ENCODE measurements at places on chromosomes 5 and 9.
A peak's percentile ranks its signal among the peaks of the same experiment; 100 is the strongest.

DNA sequence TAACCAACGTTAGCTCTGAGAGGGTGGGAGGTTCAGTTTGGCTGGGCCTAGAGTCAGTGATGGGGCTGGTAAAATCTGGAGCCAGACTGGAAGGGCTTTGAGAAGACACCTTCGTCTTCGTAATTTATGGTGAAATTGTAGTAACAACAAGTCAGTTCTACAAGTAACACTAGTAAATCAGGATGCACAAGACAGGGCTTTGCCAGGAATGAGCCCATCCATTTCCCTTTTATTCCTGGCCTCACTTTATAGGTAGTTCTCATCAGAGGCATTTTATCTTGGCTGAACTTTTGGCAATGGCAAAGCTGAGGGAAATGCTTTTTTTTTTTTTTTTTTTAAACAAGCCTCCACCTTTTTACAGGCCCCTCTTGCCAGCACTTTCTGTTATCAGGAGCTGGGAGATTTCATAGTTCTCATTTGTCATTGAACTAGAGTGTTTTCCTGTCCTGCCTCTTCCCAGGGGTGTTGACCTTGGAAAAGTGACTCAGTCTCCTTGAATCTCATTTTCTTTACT, 110.5 kb upstream of the KLF4 start:
- ATAC-seq = no peak

DNA sequence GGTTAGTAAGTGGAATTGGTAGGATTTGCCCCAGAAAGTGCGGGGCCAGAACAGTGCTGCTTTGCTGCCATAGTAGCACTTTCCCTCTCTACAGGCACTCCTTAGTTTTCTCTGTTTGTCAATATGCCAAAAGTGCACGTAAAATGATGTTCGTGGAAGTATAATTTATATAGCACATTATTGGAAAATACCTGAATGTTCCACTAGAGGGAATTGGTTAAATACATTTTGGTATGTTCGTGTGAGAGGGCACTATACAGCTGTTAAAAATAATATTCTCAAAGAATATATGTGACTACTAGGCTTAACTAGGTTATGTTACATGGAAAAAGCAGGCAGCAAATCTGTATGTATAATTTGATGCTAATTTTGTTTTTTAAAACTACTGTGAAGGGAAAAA, 184.0 kb upstream of the GDNF start:
- no peak for ATAC-seq

GRCh38 chr9:127520941-127521918, 69.9 kb downstream of the LRSAM1 start:
- ATAC-seq = no peak

DNA sequence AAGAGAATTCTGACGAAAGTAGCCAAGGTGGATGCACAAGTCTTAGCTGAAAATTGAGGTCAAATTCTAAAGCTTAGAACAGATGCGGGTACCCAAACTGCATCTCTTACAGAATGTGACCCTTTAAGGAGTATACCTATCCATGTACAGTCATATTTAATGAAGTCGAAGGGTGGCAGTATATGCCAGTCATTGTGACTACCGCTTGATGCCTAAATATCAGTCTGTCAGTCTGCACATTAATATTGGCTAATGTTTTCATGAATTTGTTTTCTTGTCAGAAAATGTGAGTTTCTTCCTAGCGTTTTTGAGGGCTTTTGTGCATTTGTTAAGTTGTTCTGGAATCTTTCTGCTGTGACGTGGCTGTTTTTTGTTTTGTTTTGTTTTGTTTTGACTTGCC, 264.5 kb upstream of the ELAVL2 start:
- ATAC-seq = no peak

- ATAC-seq = no peak
Observed at GRCh38 chr9:25254051-25254450, 424.2 kb downstream of the TUSC1 start.

- ATAC-seq = peak; percentile 84
Observed at GRCh38 chr5:157994906-157995519, 136.1 kb upstream of the CLINT1 start.

GRCh38 chr9:137157618-137158415, 12.0 kb downstream of the LRRC26 start:
- ATAC-seq = no peak

- peak; percentile 85 for ATAC-seq
Observed at GRCh38 chr9:137295238-137295811, 6.7 kb downstream of the NRARP start.

DNA sequence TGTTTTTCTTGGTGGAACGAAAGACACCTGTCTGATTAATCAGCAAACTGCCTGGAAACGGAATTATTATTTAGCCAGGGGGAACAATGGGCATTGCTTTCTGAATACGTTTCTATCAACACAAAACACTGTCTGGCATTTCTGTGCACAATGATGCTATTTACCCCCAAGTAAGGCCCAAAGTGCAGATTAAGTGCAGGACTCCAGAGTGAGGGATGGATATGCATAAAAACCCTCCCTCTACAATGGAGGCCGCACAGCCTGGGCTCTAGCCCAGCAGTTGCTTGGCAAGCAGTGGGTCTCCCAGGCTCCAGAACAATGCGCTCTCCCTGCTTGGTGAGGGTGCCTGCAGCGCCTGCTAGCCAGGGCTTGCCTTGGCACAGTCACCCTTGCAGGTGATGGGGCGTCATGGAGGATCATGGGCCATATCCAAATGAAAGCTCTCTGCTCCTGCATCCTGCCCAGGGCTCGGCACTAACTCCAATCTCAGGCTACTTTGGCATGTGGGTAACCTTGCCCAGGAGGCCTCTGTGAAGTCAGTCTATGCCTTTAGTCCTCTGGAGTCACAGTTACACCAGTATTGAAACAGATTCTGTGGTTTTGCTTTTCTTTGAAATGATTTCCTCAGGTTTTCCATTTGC, 11.5 kb upstream of the SPATA24 start:
- ATAC-seq = no peak

DNA sequence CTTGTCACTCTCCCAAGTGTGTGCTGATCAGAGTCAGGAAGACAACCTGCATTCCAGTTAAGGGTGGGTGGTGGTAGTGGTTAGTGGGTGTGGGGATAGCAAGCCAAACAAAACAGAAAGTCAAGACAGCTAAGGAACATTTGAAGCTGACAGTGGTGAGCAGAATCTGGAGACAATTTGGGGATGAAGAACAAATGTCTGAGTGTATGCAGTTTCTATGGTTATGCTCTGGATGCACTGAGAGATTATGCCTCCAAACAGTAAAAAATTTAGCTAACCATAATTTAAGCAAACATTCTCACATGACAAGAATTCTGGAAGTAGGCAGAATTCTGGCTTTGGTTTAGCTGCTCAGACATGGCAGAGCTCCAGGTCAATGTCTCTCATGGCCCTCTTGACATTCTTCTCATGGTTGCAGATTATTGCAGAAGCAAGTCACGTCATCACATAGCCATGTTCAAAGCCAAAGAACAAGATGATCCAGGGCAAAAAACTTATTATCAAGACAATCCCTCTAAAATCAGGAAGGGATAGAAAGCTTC, 148.7 kb downstream of the LURAP1L start:
- ATAC-seq = no peak

GRCh38 chr5:89253666-89254352, 370.8 kb upstream of the MEF2C start:
- no peak for ATAC-seq

DNA sequence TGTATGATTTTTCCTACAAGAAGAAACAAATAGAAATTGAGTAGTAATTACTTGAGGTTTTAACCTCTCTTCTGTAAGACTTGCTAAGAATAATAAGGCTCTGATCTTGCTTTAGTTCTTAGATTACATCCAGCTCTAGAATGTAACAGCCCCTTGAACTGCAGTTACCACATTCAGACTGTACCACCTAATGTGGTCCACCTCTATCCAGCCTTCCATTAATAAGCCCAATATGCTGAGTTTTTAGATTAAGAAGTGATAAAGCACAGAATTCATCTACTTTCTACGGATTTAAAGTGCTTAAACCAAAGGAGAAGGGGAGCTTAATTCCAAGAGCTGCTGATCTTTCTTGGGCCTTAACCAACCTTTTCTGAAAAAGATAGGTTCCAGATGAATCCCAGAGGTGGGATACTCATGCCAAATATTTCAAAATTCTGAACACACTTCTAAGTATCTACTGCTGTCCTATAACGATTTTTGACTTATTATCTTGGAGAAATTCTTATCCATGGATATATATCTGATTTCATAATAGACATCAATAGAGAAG, 131.5 kb downstream of the ZNF608 start:
- ATAC-seq = no peak

GRCh38 chr5:153745778-153746395, 255.4 kb downstream of the GRIA1 start:
- no peak for ATAC-seq

DNA sequence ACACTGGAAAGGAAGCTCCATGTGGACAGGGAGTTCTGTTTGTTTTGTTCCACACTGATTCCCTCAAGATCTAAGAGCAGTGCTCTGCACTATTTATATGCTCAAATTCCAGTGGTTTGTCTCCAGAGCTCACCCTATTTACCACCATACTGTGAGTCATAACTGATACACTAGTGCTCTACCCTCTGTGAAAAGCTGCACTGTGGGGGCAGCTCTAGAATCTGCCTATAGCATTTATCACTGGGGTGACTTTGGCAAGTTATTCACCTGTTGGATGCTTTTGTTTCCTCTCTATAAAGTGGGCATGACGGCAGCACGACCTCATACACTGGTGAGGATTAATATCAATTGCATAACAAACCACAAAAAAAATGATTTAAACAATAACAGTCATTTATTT, 307.8 kb downstream of the NR2F1-AS1 start:
- no peak for ATAC-seq

DNA sequence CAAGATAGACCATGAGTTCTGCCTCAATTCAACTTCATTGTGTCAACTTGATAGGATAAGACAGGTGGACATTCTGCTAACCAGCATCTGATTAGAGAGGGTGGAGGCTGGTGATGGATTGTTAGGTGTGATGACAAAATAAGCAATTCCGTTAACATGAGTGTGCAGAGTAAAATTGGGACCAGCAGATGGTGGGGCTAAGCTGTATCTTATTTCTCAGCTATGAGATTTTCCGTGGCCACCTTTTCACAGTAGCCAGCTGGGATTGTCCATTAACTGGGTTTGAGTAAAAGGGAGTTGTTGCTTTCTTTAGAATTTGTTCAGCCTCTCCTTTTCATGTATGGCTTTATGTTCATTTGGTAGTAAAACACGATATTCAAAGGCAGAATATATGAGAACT, 28.8 kb upstream of the TAL2 start:
- ATAC-seq = no peak

GRCh38 chr9:34651321-34651720, 664 bp upstream of the IL11RA start:
- no peak for ATAC-seq

- ATAC-seq = no peak
Observed at GRCh38 chr9:126223798-126224531, 102.7 kb upstream of the MVB12B start.

- ATAC-seq = peak; percentile 72
Observed at GRCh38 chr5:169805937-169806700, 169.0 kb downstream of the DOCK2 start.

DNA sequence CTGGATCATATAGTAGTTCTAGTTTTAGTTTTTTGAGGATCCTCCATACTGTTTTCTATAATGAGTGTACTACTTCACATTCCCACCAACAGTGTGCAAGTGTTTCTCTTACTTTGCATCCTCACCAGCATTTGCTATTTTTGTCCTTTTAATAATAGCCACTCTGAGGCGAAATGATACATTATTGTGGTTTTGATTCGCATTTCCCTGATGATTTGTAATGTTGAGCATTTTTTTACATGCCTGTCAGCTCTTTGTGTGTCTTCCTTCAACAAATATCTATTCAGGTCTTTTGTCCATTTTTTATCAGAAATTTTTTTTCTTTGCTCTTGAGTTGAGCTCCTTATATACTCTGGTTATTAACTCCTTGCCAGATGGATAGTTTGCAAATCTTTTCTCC, 114.0 kb downstream of the ADAMTSL1 start:
- no peak for ATAC-seq

DNA sequence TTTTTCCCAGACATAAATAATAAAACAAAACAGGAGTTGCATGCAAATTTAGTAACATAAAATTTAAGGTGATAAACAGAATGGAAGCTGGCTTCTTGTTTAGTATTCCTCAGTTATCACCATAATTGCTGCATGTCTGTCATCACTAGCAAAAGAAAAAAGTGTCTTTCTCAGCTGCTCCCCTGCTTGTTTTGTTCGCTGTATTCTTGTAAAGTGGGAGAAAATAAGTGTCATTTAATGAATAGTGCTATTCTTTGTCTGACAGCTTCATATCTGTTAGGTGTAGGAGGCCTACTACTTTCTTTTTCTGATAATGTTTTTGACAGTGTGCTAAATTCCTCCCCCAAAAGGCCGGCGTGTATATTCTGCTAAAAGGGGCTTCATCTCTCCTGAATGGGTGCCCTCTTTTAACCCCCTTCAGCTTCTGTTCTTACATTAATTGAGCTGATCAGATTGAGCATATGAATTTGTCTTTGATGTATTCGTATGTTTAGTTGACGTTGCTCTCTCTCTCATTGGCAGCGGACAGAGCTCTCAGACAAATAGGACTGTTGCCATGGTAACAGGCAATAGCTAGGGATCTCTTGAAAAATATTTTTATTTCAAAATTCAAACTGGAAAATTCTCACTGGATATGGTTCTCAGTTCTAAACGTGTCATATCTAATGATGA, 303.8 kb downstream of the KIAA0825 start:
- ATAC-seq = no peak

GRCh38 chr5:118486647-118487225, 501.6 kb downstream of the DTWD2 start:
- no peak for ATAC-seq

DNA sequence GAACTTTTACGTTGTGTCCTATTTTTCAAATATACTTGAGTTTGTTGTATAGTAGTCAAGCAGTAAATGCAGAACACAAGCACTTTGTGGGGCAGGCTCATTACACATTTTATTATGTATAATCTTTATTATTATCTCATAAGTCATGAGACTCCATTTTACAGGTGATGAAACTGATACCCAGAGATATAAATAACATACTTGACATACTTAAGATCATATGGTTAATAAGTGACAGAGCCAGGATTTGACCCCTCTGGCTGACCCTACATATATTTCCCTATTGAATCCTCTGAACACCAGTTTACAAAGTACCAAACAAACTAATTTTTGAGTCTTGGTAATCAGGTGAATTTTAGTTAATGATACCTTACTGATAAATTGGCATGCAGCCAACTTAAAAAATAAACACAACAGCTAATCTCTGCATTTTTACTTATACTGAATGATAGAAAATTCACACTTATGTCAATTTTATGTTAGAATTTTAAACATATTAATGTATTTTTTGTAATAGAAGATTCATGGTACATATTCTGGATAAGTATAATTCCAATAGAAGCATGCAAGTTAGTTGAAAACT, 305.0 kb upstream of the MEF2C start:
- no peak for ATAC-seq

GRCh38 chr9:116152390-116152789, 1.2 kb upstream of the PAPPA start:
- ATAC-seq = no peak

All from stimulated activated memory B cell treated with anti-CD40 and anti-IgM and Interleukin-4, amounts not matched to agents 10 μg/mL and 1 μg/mL and 100 μg/mL, for 72 hours (primary cell).